ENCODE measurements at places on chromosomes 12 and 14. TPM values are rescaled to one million over a fixed set of nuclear protein-coding genes. Genes with fewer than 3 reads are reported as not detected.

PSMB5 gene
- 211 TPM for polyA plus RNA-seq

- no peak for DNase-seq
- H3K4me3 ChIP-seq, result no peak overlapping the region
- H3K4me1 ChIP-seq, result no peaks in the 10 kb centered on the region
- H3K27ac ChIP-seq, result no peak overlapping the region
Observed at GRCh38 chr14:102795060-102795925, 18.0 kb downstream of the TRAF3 start.

- no peak overlapping the region for H3K4me3 ChIP-seq
- no peak for DNase-seq
- H3K27ac ChIP-seq, result no peak overlapping the region
- H3K27me3 ChIP-seq, result no peaks in the 10 kb centered on the region
Observed at GRCh38 chr12:110382683-110383082, 20.8 kb downstream of the ANAPC7 start.

DNA sequence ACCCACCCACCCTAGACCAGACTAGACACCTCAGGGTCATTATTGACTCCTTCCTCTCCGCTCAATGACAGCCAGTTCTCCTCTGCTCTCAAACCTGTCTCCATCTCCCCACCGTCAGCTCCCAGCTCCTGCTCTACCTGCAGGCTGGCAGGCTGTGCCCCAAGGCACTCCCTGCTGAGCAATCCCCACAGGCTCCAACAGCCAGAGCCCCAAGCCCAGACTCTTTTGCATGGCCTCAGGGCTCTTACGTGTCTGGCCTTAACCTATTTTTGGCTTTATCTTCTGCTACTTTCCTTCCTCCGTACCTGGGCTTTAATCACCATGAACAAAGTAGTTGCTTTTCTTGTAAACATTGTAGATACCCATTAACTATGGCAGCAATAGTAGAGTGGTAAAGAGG lies 162.9 kb upstream of the PRMT8 start:
- no peaks in the 10 kb centered on the region for H3K27me3 ChIP-seq
- no peak overlapping the region for H3K4me3 ChIP-seq
- peaks cover under 1% of the 10 kb centered on the region for H3K36me3 ChIP-seq

- no peak overlapping the region for H3K27ac ChIP-seq
- no peak for DNase-seq
- H3K36me3 ChIP-seq, result no peaks in the 10 kb centered on the region
Observed at GRCh38 chr12:100862676-100863075, 68.1 kb downstream of the ANO4 start.

DNA sequence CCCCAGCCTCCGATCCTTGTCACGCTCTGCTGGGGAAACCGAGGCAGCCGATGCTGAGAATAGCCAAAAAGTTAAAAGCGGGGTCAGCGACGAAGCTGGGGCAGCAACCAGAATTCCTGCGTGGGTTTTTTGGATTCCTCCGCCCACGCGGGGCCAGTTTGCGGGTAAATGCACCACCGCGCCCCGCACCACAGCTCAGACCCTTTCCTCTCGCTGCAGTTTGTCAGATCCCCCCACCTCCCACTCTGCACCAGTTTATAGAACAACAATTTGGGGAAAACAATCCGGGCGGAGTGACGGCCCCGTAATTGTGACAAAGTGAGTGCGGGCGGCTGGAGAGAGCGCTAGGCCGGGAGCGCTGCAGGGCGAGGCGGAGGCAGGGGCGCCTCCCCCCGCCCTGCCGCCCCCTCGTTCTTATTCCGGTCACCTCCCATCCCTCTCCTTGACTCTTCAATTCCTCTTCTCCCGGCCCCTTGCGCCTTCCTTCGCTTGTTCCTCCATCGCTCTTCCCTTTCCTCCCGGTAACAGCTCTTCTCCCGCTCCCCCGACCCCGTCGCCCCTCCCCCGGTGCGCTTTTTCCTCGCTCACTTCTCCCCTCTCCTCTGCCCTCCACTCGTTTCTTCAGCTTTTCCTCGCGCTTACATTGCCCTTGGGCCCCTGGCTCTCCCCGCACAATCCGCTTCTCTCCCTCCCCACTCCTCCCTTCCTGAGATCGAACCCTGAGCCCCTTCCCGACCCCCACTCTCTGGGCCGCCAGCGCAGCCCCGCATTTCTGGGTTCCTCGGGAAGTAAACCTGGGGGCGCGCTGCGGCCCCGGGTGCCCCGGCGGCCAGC lies 646 bp upstream of the DNAJC22 start:
- H3K4me3 ChIP-seq, result peak overlapping the region; percentile 31
- H3K27ac ChIP-seq, result no peak overlapping the region
- H3K27me3 ChIP-seq, result peaks cover 80% of the 10 kb centered on the region
- H3K4me1 ChIP-seq, result peaks cover 69% of the 10 kb centered on the region

DNA sequence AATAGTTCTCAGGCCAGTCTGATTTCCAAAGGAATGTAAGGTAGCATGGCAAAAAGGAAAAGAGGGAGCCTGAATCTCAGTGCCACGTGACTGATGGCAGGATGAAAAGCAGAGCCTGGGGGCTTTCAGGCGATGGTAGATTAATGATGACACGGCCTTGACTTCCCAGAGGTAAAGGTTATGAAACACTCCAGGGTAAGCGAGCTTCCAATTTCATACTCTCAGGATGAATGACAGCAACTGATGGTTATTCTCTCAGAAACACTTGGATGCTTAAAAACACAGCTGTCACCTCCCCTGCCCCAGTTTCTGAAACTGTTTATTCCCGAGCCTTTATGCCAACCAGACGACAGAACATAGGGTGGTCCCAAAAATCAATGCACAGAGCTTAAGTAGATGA lies 28.8 kb downstream of the GDF11 start:
- H3K27ac ChIP-seq, result no peak overlapping the region
- no peaks in the 10 kb centered on the region for H3K4me1 ChIP-seq
- no peak for DNase-seq
- H3K27me3 ChIP-seq, result no peaks in the 10 kb centered on the region
- no peak overlapping the region for H3K4me3 ChIP-seq
- H3K36me3 ChIP-seq, result peaks cover 10% of the 10 kb centered on the region

DNA sequence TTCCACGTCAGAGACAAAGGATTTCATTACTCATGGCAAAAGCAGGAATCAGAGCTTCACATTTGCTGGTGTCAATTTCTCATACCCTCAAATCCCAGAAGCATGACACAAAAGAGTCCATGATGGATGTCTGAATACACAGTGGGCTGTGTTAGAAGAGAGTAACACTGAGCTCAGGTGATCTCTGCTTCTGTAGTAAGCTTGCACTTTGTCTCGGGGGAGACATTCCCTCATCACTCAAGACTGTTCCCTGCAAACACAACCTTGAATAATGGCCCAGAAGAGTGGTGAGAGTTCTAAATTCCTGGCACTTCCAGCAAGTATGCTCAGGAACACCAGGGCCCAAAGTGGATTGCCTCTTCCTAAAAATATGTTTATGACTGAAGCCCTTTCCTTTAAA lies 1787.2 kb upstream of the SEL1L start:
- H3K27me3 ChIP-seq, result no peaks in the 10 kb centered on the region
- H3K4me3 ChIP-seq, result no peak overlapping the region
- H3K27ac ChIP-seq, result no peak overlapping the region
- DNase-seq, result no peak

OR10AD1 gene
- not detected for polyA plus RNA-seq

GCN1 gene
- polyA plus RNA-seq, result 39.2 TPM

PLEKHG7 gene
- polyA plus RNA-seq, result not detected

FERMT2 gene
- polyA plus RNA-seq, result 109 TPM

KCNC2 gene
- 16.0 TPM for polyA plus RNA-seq

DNA sequence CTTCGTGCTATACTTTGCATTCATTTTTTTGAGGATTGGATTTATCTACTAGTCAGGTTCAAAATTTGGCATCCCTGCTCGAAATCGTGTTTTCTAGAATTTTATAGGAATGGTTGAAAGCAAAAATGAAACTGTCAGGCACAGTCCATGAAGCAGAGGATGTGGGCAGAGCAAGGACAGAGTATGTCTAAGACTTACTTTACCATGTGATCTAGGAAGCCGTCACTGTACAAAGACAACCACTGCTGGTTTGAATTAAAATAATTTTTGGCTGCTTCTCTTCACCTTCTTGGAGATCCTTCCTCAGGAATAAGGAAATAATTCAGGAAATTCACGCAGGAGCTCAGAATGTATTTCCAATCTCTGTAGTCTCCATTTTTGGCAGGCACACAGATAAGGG lies 31.6 kb upstream of the SGPP1 start:
- H3K27me3 ChIP-seq, result no peaks in the 10 kb centered on the region
- no peak for DNase-seq
- H3K4me3 ChIP-seq, result no peak overlapping the region
- H3K27ac ChIP-seq, result no peak overlapping the region
